ENCODE measurements at places on chromosomes 7 and 10. TPM values are rescaled to one million over a fixed set of nuclear protein-coding genes. Genes with fewer than 3 reads are reported as not detected.

PTPN20 gene
- total RNA-seq, result 39.6 TPM

CFAP70 gene
- total RNA-seq, result 46.2 TPM

SFTPA1 gene
- not detected for total RNA-seq

PDZD7 gene
- total RNA-seq, result 3.5 TPM

IKZF1 gene
- total RNA-seq, result 9.9 TPM

UNCX gene
- 0.24 TPM for total RNA-seq

TDRD1 gene
- total RNA-seq, result 25.7 TPM

DRGX gene
- not detected for total RNA-seq

TNS3 gene
- 93.5 TPM for total RNA-seq

FRMPD2 gene
- 6.4 TPM for total RNA-seq

GIMAP2 gene
- 1.9 TPM for total RNA-seq

KLHDC10 gene
- 38.4 TPM for total RNA-seq

LLCFC1 gene
- total RNA-seq, result 14.1 TPM

CPN1 gene
- 2.7 TPM for total RNA-seq

IFIT2 gene
- total RNA-seq, result 1.6 TPM

PNPLA8 gene
- 30.1 TPM for total RNA-seq

PRTFDC1 gene
- 1.2 TPM for total RNA-seq

LRRC4 gene
- 10.2 TPM for total RNA-seq

RBP4 gene
- total RNA-seq, result 7.1 TPM

FAM53B gene
- 125 TPM for total RNA-seq

CCL24 gene
- not detected for total RNA-seq

- H3K27me3 ChIP-seq, result no peaks in the 10 kb centered on the region
- no peak for DNase-seq
- no peaks in the 10 kb centered on the region for H3K4me1 ChIP-seq
- H3K27ac ChIP-seq, result no peak overlapping the region
- H3K36me3 ChIP-seq, result no peaks in the 10 kb centered on the region
These were observed 354.0 kb upstream of the NRP1 start for GRCh38 chr10:33688506-33688905.

DNA sequence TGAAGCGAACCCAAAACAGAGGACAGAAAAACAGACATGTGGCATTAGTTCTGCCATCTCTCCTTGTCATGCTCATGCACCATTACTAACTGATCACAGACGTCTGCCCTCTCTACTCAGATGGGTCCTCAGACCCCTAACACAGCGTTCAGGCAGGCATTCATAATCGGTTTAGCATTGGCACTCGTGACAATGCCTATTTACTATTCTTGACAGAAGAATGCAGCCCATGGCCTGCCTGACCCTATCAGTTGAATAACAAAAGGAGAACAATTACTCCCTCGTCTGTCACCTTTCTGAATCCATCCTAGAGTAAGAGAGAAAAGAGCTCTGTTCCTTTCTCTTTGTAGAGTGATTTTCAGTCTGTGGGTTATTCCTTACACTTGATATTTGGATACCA, 194.6 kb upstream of the PHYHIPL start:
- no peaks in the 10 kb centered on the region for H3K36me3 ChIP-seq
- no peaks in the 10 kb centered on the region for H3K4me1 ChIP-seq
- no peak for DNase-seq
- no peak overlapping the region for H3K4me3 ChIP-seq
- no peak overlapping the region for H3K27ac ChIP-seq

DNA sequence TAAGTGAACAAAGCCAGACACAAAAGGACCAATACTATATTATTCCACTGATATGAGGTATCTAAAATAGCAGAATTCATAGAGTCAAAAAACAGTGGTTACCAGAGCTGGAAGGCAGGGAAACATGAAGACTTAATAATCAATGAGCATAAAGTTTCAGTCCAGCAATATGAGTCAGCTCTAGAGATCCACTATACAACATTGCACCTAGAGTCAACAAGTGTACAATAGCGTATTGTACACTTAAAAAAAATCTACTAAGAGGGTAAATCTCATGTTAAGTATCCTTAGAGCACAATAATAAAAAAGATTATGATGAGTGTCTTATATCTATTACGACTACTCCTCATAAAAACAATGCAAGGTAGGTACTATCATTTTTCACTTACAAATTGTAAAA, 36.1 kb downstream of the C10orf90 start:
- H3K27me3 ChIP-seq, result no peaks in the 10 kb centered on the region
- no peak for DNase-seq
- no peaks in the 10 kb centered on the region for H3K36me3 ChIP-seq
- no peak overlapping the region for H3K4me3 ChIP-seq
- H3K27ac ChIP-seq, result no peak overlapping the region
- no peaks in the 10 kb centered on the region for H3K4me1 ChIP-seq

DNA sequence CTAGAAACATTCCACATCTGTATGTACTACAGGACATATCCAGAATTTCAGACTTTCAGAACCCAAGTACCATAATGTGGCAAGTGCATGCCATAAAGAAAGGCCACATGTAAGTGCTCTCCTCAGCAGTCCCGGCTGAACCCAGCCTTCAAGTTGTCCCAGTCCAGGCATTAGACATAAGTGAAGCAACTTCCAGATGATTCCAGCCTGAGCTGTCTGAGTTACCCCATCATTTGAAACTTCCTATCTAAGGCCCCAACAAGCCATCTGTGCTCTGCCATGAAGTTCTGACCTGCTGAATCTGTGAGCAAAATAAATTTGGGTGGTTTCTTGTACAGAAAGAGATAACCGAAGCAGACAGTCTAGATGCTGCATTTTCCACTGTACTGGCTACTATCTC, 218.8 kb downstream of the IPMK start:
- H3K36me3 ChIP-seq, result no peaks in the 10 kb centered on the region
- H3K27me3 ChIP-seq, result no peaks in the 10 kb centered on the region

- H3K27ac ChIP-seq, result no peak overlapping the region
- no peaks in the 10 kb centered on the region for H3K4me1 ChIP-seq
- no peaks in the 10 kb centered on the region for H3K36me3 ChIP-seq
- no peak overlapping the region for H3K4me3 ChIP-seq
- no peak for DNase-seq
These were observed 1.3 kb downstream of the OR2F2 start for GRCh38 chr7:143936087-143937009.

GRCh38 chr10:119445311-119445934, 97.1 kb downstream of the RGS10 start:
- H3K27ac ChIP-seq, result no peak overlapping the region
- no peaks in the 10 kb centered on the region for H3K27me3 ChIP-seq
- H3K36me3 ChIP-seq, result no peaks in the 10 kb centered on the region

GRCh38 chr10:98832738-98833137, 386.0 kb upstream of the HPS1 start:
- no peaks in the 10 kb centered on the region for H3K36me3 ChIP-seq
- H3K4me1 ChIP-seq, result no peaks in the 10 kb centered on the region
- H3K27me3 ChIP-seq, result no peaks in the 10 kb centered on the region

- H3K27ac ChIP-seq, result no peak overlapping the region
- peaks cover 10% of the 10 kb centered on the region for H3K4me1 ChIP-seq
- H3K27me3 ChIP-seq, result no peaks in the 10 kb centered on the region
- no peak for DNase-seq
- H3K4me3 ChIP-seq, result no peak overlapping the region
- H3K36me3 ChIP-seq, result no peaks in the 10 kb centered on the region
These were observed 13.4 kb downstream of the SSC4D start for GRCh38 chr7:76395965-76396726.

GRCh38 chr7:69498671-69499070, 99.6 kb upstream of the AUTS2 start:
- no peaks in the 10 kb centered on the region for H3K36me3 ChIP-seq
- no peak for DNase-seq
- no peak overlapping the region for H3K27ac ChIP-seq
- H3K4me1 ChIP-seq, result no peaks in the 10 kb centered on the region

DNA sequence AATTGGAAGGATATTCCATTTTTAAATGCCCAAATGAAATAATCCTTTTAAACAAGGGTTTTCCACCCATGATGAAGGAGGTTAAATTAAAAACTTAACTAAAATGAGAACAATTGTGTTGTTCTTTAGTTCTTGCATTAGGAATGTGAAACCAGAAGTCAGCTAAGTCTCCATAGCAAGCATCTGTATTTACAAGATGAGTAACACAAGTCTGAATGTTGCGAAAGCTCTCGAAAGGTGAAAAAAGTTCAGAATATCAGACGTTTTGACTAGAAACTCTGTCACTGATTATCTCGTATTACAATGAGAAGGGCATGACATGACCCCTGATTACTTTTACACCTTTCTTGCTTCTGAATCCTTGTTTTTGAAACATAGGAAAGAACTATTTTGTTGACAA, 149.6 kb downstream of the BICC1 start:
- no peaks in the 10 kb centered on the region for H3K27me3 ChIP-seq
- no peaks in the 10 kb centered on the region for H3K36me3 ChIP-seq
- DNase-seq, result no peak
- H3K4me3 ChIP-seq, result no peak overlapping the region
- H3K27ac ChIP-seq, result no peak overlapping the region

GRCh38 chr10:66698069-66698468, 227.8 kb upstream of the LRRTM3 start:
- no peak overlapping the region for H3K27ac ChIP-seq
- H3K36me3 ChIP-seq, result no peaks in the 10 kb centered on the region
- no peaks in the 10 kb centered on the region for H3K4me1 ChIP-seq
- no peak overlapping the region for H3K4me3 ChIP-seq
- H3K27me3 ChIP-seq, result no peaks in the 10 kb centered on the region

- no peaks in the 10 kb centered on the region for H3K27me3 ChIP-seq
- DNase-seq, result no peak
- H3K27ac ChIP-seq, result no peak overlapping the region
- no peaks in the 10 kb centered on the region for H3K4me1 ChIP-seq
- no peaks in the 10 kb centered on the region for H3K36me3 ChIP-seq
These were observed 52.6 kb downstream of the TRRAP start for GRCh38 chr7:98930921-98931320.

GRCh38 chr7:26618449-26618848, 245.9 kb downstream of the SKAP2 start:
- no peaks in the 10 kb centered on the region for H3K36me3 ChIP-seq
- no peak overlapping the region for H3K27ac ChIP-seq
- no peaks in the 10 kb centered on the region for H3K4me1 ChIP-seq

GRCh38 chr7:31893365-31893764, 176.8 kb downstream of the PDE1C start:
- H3K36me3 ChIP-seq, result no peaks in the 10 kb centered on the region
- H3K27ac ChIP-seq, result no peak overlapping the region
- no peaks in the 10 kb centered on the region for H3K4me1 ChIP-seq
- H3K4me3 ChIP-seq, result no peak overlapping the region
- no peaks in the 10 kb centered on the region for H3K27me3 ChIP-seq
- no peak for DNase-seq

GRCh38 chr10:29249018-29249417, 39.9 kb upstream of the LYZL1 start:
- no peaks in the 10 kb centered on the region for H3K27me3 ChIP-seq
- DNase-seq, result no peak
- H3K4me3 ChIP-seq, result no peak overlapping the region

- no peak for DNase-seq
- H3K27ac ChIP-seq, result no peak overlapping the region
- no peaks in the 10 kb centered on the region for H3K27me3 ChIP-seq
- no peaks in the 10 kb centered on the region for H3K36me3 ChIP-seq
- H3K4me1 ChIP-seq, result peaks cover 7% of the 10 kb centered on the region
- peak overlapping the region; percentile 2 for H3K4me3 ChIP-seq
These were observed 622 bp downstream of the WNT16 start for GRCh38 chr7:121329191-121330052.

- no peak overlapping the region for H3K27ac ChIP-seq
- H3K4me3 ChIP-seq, result no peak overlapping the region
- H3K4me1 ChIP-seq, result peaks cover 38% of the 10 kb centered on the region
These were observed 7.5 kb downstream of the LARP4B start for GRCh38 chr10:923844-924523.

DNA sequence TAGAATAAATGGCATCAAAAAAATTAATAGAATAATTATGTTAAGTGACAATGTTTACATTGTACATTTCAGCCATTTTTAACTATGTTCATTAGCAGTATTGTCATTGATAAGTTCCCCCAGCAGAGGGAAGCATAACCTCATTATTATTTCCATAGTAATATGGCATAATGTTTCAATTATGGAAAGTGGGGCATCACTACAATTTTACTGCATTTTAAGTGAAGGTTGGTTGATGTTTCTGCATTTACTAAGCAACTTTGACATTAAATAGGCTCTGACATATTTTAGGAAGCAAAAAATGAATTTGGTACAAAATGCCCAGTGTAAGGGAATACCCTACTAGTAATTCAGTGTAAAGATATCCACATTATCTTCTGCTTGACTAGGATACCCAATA, 218.3 kb downstream of the SEMA3A start:
- H3K4me3 ChIP-seq, result no peak overlapping the region
- H3K27ac ChIP-seq, result no peak overlapping the region
- no peaks in the 10 kb centered on the region for H3K4me1 ChIP-seq

GRCh38 chr7:100547872-100548271, 8.9 kb downstream of the AGFG2 start:
- H3K36me3 ChIP-seq, result no peaks in the 10 kb centered on the region
- peak overlapping the region; percentile 90 for H3K27ac ChIP-seq
- H3K4me1 ChIP-seq, result peaks cover 54% of the 10 kb centered on the region
- peak; percentile 52 for DNase-seq
- no peak overlapping the region for H3K4me3 ChIP-seq

- H3K27ac ChIP-seq, result no peak overlapping the region
- H3K36me3 ChIP-seq, result no peaks in the 10 kb centered on the region
- H3K4me3 ChIP-seq, result no peak overlapping the region
- peaks cover 22% of the 10 kb centered on the region for H3K4me1 ChIP-seq
- no peaks in the 10 kb centered on the region for H3K27me3 ChIP-seq
These were observed 10.8 kb upstream of the SFRP5 start for GRCh38 chr10:97782455-97783228.

DNA sequence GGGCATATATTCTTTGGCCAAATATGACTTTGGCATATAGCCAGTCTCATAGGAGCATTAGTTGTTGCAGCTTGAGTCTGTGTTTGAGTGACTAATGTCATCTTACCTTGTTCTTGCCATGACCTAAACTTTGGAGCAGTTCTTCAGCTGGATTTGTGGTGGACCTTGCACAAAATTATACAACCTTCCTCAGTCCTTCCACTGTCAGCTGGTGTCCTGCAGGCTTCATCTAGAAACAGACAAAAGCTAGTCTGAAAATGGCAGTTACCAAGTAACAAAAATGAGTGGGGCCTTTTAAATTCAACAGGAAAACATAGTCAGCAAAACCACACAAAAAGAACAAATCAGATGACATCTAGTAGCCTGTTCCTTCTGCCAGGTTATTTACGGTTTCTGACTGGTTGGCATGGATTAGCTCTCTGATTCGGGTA, 59.5 kb upstream of the HECTD2 start:
- H3K4me3 ChIP-seq, result no peak overlapping the region
- H3K4me1 ChIP-seq, result no peaks in the 10 kb centered on the region

GRCh38 chr10:61918140-61918539, 16.6 kb downstream of the ARID5B start:
- H3K36me3 ChIP-seq, result no peaks in the 10 kb centered on the region
- H3K27ac ChIP-seq, result no peak overlapping the region
- H3K27me3 ChIP-seq, result no peaks in the 10 kb centered on the region
- H3K4me1 ChIP-seq, result no peaks in the 10 kb centered on the region

GRCh38 chr7:77415823-77416620, at the start of gene GSAP:
TSS of gene GSAP (minus strand) at chr7:77416349. CDS start at chr7:77416321, 28 bp downstream.
- peak within 1 kb of the TSS; percentile 88 for H3K27ac ChIP-seq
- peak; percentile 66 for DNase-seq
- H3K4me1 ChIP-seq, result no peaks in the 10 kb centered on the region
- peak within 1 kb of the TSS; percentile 87 for H3K4me3 ChIP-seq
- H3K27me3 ChIP-seq, result no peaks in the 10 kb centered on the region

GRCh38 chr7:42494736-42495135, 257.7 kb upstream of the GLI3 start:
- DNase-seq, result no peak
- H3K36me3 ChIP-seq, result no peaks in the 10 kb centered on the region
- H3K27me3 ChIP-seq, result no peaks in the 10 kb centered on the region
- peaks cover 6% of the 10 kb centered on the region for H3K4me1 ChIP-seq

GRCh38 chr10:125415006-125415633, 254.8 kb upstream of the CTBP2 start:
- no peak overlapping the region for H3K4me3 ChIP-seq
- H3K4me1 ChIP-seq, result no peaks in the 10 kb centered on the region
- H3K27ac ChIP-seq, result no peak overlapping the region
- no peaks in the 10 kb centered on the region for H3K27me3 ChIP-seq
- H3K36me3 ChIP-seq, result no peaks in the 10 kb centered on the region
